Panc1 (cell line): ENCODE measurements at places on chromosomes 4 and X.
A peak's percentile ranks its signal among the peaks of the same experiment; 100 is the strongest.

GRCh38 chr4:67343199-67343598, 202.1 kb downstream of the CENPC start:
- H3K4me1 ChIP-seq, result no peaks in the 10 kb centered on the region
- DNase-seq, result no peak

GRCh38 chr4:151784706-151785105, 23.9 kb upstream of the GATB start:
- no peak overlapping the region for H3K27ac ChIP-seq
- H3K4me3 ChIP-seq, result no peak overlapping the region
- no peaks in the 10 kb centered on the region; the same call in none of the 2 replicates for H3K27me3 ChIP-seq

DNA sequence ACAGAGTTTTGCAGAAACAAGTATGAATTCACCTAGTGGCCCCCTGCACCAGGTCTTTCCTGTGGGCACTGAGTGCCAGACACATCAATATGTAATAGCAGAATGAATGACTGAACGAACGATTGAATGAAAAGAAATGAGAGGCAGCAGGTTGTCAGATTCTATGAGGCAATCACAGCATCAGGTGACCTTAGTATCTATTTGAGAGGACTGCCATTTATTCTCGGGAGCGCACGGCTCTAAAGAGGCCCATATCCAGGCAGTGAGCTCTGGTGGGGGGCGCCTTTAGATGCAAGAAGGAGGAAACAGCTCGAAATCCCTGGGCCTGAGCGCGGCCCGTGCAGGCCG, 528 bp upstream of the SLC25A4 start:
- H3K27ac ChIP-seq, result peak overlapping the region; percentile 74
- H3K36me3 ChIP-seq, result no peaks in the 10 kb centered on the region
- no peaks in the 10 kb centered on the region; the same call in 1 of the 2 replicates for H3K4me1 ChIP-seq
- H3K27me3 ChIP-seq, result no peaks in the 10 kb centered on the region
- no peak for DNase-seq
- H3K4me3 ChIP-seq, result peak overlapping the region; percentile 67

- no peaks in the 10 kb centered on the region for H3K36me3 ChIP-seq
- no peak for DNase-seq
- H3K4me1 ChIP-seq, result no peaks in the 10 kb centered on the region
Measured at GRCh38 chr4:135921081-135921480, 1611.2 kb downstream of the PCDH18 start.

DNA sequence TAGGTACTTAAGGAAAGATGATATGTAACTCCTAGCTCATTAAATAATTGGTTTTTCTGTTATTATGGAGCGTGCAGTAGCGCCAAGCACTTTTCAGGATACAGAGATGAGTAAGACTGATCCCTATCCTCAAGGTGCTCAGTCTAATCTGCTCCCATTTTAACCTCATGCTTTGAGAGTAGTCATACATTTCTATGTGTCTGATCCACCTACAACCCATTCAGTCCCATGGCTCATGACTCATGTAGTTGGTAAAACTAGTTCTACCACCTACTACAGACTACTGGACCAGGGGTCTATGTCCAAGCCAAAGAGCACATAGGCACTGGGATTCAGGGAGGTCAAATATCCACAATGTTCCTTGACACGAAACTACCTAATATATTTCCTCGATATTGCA, 60.8 kb downstream of the TMEM154 start:
- no peak for DNase-seq
- H3K4me1 ChIP-seq, result no peaks in the 10 kb centered on the region
- no peaks in the 10 kb centered on the region for H3K36me3 ChIP-seq
- peaks cover 2% of the 10 kb centered on the region; the same call in 1 of the 2 replicates for H3K27me3 ChIP-seq
- H3K4me3 ChIP-seq, result no peak overlapping the region
- no peak overlapping the region for H3K27ac ChIP-seq

DNA sequence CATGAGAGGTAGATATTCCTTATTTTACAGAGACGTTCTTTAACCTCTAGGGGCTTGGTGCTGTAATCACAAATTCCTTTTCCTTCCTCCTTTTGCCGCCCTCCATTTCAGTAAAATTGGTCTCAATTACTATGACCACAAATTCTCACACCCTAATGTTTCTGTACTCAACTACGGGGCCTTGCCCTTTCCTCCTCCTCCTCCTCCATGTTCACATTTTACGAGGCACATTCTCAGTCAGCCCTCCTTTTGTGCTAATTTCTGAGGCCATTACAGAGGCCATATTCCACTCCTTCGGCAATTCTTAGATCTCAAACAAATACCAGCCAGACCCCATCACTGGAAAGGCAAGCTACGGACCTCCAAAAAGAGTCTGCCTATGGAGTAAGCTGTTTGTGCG, 92.1 kb downstream of the SH3KBP1 start:
- H3K36me3 ChIP-seq, result no peaks in the 10 kb centered on the region
- no peaks in the 10 kb centered on the region for H3K4me1 ChIP-seq
- DNase-seq, result no peak
- no peak overlapping the region for H3K4me3 ChIP-seq
- H3K27ac ChIP-seq, result no peak overlapping the region

DNA sequence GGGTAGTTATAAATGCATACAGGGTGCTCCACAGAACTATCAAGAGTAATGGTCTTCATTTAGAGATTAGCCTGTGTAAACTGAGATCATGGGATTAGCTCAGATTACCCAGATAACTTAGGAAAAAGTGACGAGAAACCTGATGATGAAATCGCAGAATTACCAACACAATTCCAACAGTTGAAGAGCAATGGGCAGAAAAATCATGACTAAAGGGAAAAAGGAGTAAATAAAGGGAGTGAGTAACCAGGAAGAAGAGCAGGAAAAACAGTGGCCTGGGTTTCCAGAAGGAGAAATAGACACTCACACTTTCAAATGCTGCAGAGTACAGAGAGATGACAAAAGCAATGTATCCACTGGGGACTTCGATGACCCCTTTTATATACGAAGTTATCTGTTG, 817.3 kb downstream of the TRIML1 start:
- no peak overlapping the region for H3K27ac ChIP-seq
- no peaks in the 10 kb centered on the region for H3K4me1 ChIP-seq
- no peak for DNase-seq

DNA sequence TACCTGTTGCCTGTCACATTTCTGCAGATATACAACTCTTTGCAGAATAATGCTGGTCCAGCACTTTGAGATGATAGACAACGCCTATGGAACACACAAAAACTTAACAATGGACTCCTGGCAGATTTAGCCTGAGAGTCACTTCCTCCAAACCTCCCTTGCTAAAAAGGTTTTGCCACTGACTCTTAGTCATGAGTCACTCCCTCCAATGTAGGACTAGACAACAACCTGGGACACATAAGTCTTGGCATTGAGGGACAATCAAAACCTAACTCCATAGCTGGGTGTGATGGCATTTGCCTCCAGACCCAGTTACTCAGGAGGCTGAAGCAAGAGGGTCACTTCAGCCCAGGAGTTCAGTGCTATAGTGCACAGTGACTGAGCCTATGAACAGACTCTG, 22.0 kb upstream of the EIF4E start:
- H3K27ac ChIP-seq, result no peak overlapping the region
- no peaks in the 10 kb centered on the region for H3K27me3 ChIP-seq
- no peak for DNase-seq
- no peaks in the 10 kb centered on the region for H3K4me1 ChIP-seq

DNA sequence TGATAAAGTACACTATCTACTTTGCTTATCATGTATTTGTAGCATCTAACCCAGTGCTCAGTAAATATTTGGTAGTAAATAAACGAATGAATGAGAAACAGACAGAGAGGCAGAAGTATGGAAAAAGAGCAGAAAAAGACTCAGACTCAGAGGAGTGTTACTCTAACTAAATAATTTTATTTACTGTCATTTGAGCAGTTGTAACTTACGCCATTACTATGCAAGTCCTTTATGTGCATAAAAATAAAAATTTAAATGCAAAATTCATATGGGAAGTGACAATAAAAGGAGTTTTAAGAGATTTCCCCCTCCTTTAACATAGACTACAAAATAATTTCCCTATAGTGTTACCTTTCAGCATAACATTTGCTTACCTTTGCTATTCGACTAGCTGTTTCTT, 49.5 kb downstream of the ZAR1 start:
- no peak for DNase-seq
- no peaks in the 10 kb centered on the region for H3K4me1 ChIP-seq
- no peak overlapping the region for H3K4me3 ChIP-seq
- H3K36me3 ChIP-seq, result peaks cover 7% of the 10 kb centered on the region; the same call in 1 of the 2 replicates

GRCh38 chr4:6779667-6780565, 2.6 kb upstream of the KIAA0232 start:
- no peak overlapping the region for H3K4me3 ChIP-seq
- peaks cover 11% of the 10 kb centered on the region for H3K4me1 ChIP-seq
- no peaks in the 10 kb centered on the region for H3K27me3 ChIP-seq
- no peaks in the 10 kb centered on the region; the same call in 1 of the 2 replicates for H3K36me3 ChIP-seq

GRCh38 chr4:52051213-52051614, at the start of gene SPATA18:
Gene SPATA18 (plus strand): TSS chr4:52051304. CDS start chr4:52051705, 401 bp downstream.
- H3K4me3 ChIP-seq, result peak within 1 kb of the TSS; percentile 49
- H3K36me3 ChIP-seq, result no peaks in the 10 kb centered on the region
- no peak within 1 kb of the TSS for H3K27ac ChIP-seq
- DNase-seq, result no peak

GRCh38 chrX:34849371-34849770, 93.2 kb upstream of the FAM47B start:
- H3K27ac ChIP-seq, result no peak overlapping the region
- H3K4me1 ChIP-seq, result no peaks in the 10 kb centered on the region
- no peak overlapping the region for H3K4me3 ChIP-seq
- no peaks in the 10 kb centered on the region for H3K36me3 ChIP-seq

DNA sequence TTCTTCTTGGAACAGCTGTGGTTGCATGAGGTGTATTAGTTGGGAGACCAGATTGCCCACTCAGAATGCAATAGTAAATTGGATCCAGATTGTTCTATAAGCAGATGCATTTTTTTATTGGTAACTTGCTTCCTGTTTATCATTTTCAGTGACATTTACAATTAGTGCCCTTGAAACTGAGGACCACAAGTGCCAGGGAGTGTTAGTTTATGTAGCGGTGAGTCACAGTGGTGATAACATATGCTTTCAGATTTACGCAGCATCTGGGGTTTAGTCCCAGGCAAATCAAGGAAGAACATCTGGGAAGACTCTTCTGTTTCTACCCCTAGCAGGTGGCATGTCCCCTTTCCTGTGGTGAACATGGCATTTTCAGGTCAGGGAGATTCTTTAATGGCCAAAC, 24.1 kb downstream of the FRMPD4 start:
- H3K27ac ChIP-seq, result no peak overlapping the region
- H3K36me3 ChIP-seq, result no peaks in the 10 kb centered on the region
- H3K27me3 ChIP-seq, result no peaks in the 10 kb centered on the region
- DNase-seq, result no peak

DNA sequence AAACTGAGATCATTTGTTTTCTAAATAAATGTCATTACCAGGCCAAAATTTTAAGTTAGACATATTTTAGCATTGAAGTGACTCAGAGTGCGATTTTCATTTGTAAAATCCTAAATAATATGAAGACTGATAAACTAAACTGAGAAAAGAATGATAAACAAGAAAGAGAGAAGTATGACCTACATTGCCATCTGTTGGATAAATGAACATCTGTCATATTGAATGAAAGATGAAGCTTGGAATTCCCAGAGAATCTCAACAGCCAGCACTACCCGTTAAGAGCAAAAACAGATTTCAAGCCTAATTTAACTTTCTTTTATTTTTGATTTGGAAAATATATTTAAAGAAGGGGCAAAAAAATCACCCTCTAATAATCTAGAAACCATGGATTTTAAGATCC, 591.0 kb upstream of the ATOH1 start:
- H3K27me3 ChIP-seq, result no peaks in the 10 kb centered on the region
- no peak overlapping the region for H3K27ac ChIP-seq
- H3K4me1 ChIP-seq, result no peaks in the 10 kb centered on the region
- H3K4me3 ChIP-seq, result no peak overlapping the region

DNA sequence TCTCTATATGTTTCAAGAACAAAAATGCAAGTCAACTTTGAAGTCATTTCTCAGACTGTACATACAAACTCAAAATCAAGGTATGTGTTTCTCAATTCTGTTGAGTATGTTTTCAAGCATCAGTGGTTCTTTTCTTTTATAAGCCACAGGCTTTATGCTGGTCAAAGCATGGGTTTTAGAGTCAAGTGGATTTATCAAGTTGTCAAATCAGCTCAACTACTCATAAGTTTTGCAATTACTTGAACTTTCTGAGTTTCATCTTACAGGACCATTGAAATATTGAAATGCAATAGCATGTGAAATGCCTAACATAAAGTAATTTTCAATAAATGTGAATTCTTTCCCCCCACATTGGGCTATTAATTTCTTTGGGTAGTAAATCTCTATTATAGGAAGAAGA, 239.9 kb upstream of the DKK2 start:
- H3K4me1 ChIP-seq, result no peaks in the 10 kb centered on the region
- H3K4me3 ChIP-seq, result no peak overlapping the region
- H3K36me3 ChIP-seq, result no peaks in the 10 kb centered on the region
- no peak overlapping the region for H3K27ac ChIP-seq
- DNase-seq, result no peak
